ENCODE measurements at places on chromosomes 12 and 14.
A peak's percentile ranks its signal among the peaks of the same experiment; 100 is the strongest.

GRCh38 chr12:54983536-54984101 is 943 bp downstream of the TESPA1 start:
- DNase-seq = no peak

DNA sequence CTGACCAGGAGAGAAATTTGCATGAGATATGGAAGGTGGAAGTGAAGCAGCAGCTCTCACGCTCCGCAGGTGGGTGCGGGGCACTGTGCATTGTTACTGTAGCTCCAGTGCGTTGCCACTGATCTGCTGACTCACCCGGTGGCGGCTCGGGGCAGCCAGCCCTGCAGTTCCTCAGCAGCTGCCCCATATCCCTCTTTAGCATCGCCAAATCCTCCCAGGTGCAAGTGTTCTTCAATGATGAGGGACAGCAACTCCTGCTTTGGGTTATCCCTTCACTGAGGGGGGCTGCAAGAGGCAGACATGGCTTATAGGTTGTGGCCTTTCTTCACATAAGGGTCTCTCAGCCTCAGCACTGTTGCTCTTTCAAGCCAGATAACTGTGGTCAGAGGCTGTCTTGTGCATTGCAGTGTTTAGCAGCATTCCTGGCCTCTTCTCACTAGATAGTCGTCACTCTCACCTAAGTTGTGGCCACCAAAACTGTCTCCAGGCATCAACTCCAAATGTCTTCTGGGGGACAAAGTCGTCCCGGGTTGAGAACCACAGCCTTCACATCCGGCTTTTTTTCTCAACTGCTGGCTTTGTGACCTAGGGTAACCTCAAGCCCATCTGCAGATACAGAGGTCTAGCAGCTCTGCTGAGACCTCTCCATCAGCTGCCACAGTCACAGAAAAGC is 180.8 kb downstream of the EFCAB11 start:
- no peak for DNase-seq

DNA sequence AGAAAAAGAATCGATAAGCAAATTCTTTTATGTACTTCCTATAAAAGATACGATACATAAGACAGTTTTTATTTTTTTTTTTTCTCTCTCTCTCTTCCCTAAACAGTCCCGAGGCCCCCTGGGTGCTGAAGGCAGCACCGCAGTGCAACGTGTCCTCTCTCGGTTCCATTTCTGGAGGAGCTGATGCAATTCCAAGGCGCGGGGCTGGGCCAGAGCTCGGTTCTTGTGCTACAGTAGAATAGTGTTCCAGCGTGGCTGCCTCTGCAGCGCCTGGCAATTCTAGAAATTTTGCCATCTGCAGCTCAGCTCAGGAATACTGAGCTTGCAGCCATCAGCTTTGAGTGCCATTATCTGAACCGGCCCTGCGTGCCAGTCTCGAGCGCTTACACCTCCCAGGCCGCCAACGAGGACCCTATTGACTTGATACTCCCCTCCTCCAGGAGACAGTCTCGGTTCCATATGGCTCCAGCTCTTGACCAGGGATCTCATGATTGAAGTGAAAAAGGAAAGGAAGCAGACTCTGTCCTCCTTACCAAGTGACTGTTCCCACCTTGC is 630 bp downstream of the ALDH1L2 start:
- peak; percentile 63 for DNase-seq

DNA sequence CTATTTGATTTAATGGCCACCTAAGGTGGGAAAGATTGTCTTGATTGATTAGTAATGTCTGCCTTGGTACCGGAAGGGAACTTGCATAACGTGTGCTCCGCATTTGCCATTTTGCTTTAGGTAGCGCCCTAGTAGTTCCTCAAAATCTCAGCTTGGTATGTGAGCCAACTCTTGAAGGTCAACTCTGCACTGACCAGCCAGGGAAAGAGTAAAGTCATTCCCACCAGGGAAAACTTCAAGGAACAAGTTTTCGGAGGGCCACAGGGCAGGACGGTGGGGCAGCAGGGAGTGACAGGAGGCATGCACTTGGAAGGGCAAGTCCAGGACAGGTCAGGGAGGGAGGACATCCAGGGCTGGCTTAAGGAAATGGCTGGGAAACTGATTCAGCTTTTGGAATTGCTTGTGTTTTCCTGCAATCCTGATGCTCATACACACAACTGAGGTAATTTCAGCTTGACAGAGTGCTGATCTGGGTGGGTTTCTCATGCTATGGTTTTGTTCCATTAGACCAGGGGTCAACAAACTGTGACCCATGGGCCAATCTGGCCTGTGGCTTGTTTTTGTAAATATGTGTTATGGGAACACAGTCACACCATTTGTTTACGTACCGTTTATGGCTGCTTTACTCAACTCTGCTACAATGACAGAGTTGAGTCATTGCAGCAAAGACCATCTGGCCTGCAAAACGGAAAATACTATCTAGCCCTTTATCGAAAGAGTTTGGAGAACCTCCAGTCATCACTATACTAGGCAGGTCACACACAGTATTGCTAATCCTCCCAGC is 184.5 kb downstream of the RBM19 start:
- peak; percentile 79 for DNase-seq

GRCh38 chr12:70482764-70483163 is 116.7 kb downstream of the KCNMB4 start:
- no peak for DNase-seq

DNA sequence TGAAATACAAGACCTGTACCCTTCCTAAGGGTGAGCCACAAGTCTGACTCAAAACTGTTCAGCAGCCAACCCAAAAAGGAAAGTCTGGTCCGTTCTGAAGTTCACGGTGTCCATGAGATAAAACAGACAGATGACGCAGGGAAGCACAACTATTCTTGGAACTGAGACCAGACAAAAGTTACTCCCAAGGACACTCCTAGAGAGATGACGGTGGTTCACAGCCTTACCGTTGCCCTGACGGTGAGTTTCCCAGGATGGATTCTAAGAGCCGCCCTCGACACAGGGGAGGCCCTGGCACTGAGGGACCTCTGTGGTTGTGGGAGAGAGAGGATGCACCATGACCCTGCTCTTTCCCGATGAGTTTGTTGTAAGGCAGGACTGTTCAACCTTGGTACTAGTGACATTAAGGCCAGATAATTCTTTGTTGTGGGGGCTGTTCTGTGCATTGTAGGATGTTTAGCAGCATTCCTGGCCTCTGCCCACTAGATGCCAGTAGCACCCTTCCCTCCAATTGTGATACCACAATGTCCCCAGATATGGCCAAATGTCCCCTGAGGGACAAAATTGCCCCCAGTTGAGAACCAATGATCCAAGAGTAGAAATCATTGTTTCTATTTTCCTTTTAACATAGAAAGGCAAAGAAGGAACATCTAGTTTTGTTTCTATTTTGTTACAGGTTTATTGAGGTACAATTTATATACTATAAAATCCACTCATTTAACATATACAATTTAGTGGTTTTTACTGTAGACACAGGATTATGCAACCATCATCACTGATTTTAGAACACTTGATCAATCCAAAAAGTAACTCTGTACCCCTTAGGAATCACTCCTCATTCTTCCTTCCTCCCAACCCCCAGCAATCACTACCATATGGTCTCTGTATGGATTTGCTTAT is 23.0 kb downstream of the OR10P1 start:
- no peak for DNase-seq

DNA sequence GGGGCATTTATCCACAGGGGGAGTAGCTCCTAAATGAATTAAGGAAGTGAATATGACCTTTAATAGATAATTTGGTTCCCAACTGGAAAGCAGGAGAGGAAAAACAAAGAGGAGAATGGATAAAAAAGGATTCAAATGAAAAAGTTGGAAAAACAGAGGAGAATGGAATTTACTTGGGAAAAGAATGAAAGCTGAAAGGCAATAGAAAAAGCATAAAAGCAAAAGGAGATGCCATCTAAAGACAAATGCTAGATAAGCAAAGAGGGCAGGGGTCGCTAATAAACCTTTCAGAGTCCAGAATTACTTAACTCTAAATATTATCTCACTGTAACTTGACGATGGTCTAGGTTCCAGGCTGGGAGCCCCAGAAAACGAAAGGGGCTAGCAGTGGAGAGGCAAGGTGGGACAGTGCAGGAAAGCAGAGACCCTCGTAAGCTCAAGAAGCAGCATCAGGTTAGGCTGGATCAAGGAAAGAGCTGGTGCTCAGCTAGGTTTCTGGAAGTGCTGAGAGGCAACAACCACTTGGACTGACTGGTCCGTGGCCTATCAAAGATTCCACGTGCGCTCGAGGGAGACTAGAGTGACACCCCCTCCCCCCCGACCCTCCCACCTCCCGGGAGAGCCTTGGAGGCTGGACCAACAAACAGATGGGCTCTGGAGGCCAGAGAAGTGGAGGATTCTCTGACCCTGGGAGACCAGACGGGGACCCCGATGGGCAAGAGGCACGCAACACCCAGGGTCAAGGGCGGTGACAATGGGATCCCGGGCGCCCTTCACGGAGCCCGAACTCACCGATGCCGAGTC is 1.2 kb downstream of the SLC2A13 start:
- DNase-seq = no peak

- DNase-seq = no peak
These were observed 24.7 kb upstream of the SGPP1 start for GRCh38 chr14:63752449-63753169.

GRCh38 chr12:20567413-20567812 is 127.7 kb upstream of the SLCO1C1 start:
- DNase-seq = no peak

DNA sequence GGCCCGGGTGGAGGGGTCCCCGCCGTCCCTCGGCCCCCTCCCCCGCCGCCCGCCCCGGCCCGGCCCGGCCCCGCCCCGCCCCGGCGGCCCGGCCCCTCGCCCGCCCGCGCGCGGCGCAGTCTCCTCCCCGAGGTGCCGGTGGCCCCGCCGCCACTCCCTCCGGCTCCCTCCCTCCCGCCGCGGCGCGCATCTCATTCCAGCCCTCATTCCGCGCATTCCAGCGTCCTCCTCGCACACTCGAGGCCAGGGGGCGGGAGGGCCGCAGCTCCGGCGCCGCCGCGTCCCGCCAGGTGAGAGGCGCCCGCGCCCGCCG is at the start of gene TEAD4:
Gene TEAD4 (plus strand): TSS at position 206 of the 313 bp plus-strand sequence.
- peak; percentile 94 for DNase-seq

- no peak for DNase-seq
These were observed 5.7 kb downstream of the SHMT2 start for GRCh38 chr12:57235017-57235727.

GRCh38 chr12:91113621-91114020 is 2.3 kb upstream of the LUM start:
- no peak for DNase-seq

- DNase-seq = no peak
These were observed 251.8 kb upstream of the CCDC196 start for GRCh38 chr14:66234411-66234810.

- no peak for DNase-seq
These were observed 370.6 kb downstream of the KCNH5 start for GRCh38 chr14:62674563-62675237.

- DNase-seq = no peak
These were observed 60.4 kb downstream of the FZD10 start for GRCh38 chr12:130222519-130223218.

- peak; percentile 11 for DNase-seq
These were observed 41.6 kb downstream of the ACACB start for GRCh38 chr12:109157986-109158385.

DNA sequence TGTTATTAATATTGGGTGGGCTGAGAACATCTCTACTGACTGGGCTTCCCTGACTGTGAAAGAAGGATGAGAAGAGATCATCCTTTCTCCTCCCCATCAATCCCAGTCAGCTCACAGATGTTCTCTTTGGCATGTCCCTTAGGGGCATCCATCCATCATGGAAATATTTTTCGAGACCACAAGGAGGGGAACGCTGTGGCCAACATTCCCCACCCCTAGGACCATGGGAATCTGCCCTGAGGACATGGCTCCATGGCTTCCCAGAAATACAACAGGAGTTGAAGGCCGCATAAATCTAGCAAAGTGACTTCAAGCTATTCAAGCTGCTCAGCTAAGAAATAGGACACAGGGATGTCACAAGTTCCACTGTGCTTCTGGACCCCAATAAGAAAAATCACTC is 456.8 kb downstream of the MED13L start:
- DNase-seq = no peak

GRCh38 chr14:70988452-70988851 is 81.2 kb downstream of the PCNX1 start:
- DNase-seq = no peak

DNA sequence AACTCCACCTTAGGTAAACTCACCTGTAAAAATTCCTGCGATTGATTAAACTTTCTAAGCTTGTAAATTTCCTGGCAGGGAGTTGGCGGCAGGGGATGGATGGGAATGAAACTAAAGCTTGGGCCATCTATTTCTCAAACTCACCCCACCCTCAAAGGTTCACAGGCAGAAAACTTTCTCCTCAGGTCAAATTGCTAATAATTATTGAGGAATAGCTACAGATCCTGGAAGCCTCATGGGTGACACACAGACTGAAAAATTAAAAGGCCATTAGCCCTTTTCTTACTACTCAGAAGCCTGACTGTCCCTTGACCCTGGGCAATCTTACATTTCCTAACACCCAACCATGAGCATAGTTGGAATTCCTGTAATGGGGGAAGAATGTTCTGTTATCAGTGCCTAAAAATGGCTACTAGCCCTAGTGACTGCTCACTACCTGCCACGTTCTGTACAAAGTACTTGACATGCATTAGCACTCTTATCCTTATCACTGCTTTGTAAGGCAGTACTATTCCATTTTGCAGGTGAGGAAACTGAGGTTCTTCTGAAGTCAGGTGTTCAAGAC is 12.4 kb upstream of the SYNDIG1L start:
- no peak for DNase-seq

GRCh38 chr14:52553671-52554575 is 1.3 kb downstream of the GPR137C start:
- peak; percentile 73 for DNase-seq

DNA sequence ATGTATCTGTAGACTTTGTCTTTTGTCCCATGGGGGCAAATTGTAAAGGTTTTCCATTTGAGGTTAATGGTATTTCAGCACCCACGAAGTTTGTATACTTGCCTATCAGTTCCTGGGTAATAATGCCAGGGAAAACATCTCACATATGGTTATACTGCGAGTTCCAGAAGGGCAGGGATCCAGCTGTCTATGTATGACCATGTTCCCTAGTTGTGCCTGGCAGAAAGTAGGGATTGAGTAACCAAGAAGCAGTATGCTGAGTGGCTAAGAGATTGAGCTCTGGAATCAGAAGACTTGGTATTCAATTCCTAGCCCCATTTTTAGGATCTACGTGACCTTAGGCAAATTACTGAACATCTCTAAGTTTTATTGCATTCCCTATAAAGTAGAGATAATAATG is 173.2 kb upstream of the PWP1 start:
- peak; percentile 20 for DNase-seq

- DNase-seq = no peak
These were observed 28.5 kb downstream of the ACTR6 start for GRCh38 chr12:100229036-100229635.

- no peak for DNase-seq
These were observed 184.6 kb downstream of the SLC6A15 start for GRCh38 chr12:84727961-84728360.

Data from AG08395 (cell line).